ENCODE measurements at places on chromosomes 3 and 15.

GRCh38 chr15:92896561-92896960, 3.6 kb upstream of the CHD2 start:
- no peak for DNase-seq

DNA sequence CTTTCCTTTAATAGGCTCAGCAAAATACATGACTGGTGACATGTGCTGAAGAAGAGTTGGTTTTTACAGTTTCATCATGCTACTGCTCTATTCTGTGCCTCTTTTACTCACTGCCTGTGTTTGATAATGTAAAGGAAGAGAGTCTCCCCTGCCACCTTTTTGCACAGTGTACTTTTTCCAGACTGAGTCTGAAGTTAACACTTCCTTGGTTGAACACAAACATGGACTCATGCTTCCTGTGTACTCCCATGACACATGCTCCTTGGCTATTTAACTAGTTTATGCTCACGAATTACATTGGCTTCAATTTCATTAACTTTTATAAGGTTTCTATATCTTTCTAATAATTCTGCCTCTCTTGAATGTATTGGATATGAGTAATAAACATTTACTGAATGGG, 396.1 kb downstream of the VGLL3 start:
- no peak for DNase-seq

DNA sequence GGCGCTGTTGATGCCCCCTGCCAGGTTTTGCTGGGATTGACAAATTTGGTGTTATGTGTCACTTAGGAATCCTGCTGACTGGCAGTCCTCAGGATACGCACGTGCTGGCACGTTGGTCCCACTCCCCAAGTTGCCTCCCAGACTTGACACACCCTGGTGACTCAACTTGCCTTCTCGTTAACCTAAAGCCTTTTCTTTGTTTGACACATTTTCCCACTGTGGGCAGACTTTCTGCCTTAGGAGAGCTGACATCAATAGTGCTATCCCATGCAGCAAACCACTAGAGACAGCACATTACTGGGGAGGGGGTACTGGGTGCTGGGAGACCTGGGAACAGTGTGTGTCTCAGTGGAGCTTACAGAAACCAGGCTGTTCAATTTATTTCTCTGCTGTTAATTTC, 104.3 kb downstream of the OXNAD1 start:
- no peak for DNase-seq

GRCh38 chr15:80932989-80933388, 56.6 kb downstream of the MESD start:
- no peak for DNase-seq

GRCh38 chr3:133464573-133464972, 64.7 kb downstream of the BFSP2 start:
- peak; percentile 44 for DNase-seq

- no peak for DNase-seq
Measured at GRCh38 chr3:49411535-49411967, 225 bp downstream of the RHOA start.

- no peak for DNase-seq
Measured at GRCh38 chr15:69673291-69673881, 220.8 kb downstream of the RPLP1 start.

GRCh38 chr3:23810343-23811184, 4.8 kb downstream of the UBE2E1 start:
- DNase-seq, result no peak

GRCh38 chr15:40499931-40500330, 29.1 kb downstream of the CHST14 start:
- no peak for DNase-seq

- DNase-seq, result peak; percentile 31
Measured at GRCh38 chr3:58177747-58178527, 32.8 kb downstream of the DNASE1L3 start.

- DNase-seq, result no peak
Measured at GRCh38 chr15:79023546-79023890, 67.1 kb downstream of the RASGRF1 start.

- no peak for DNase-seq
Measured at GRCh38 chr15:66857694-66858093, 155.7 kb downstream of the SMAD6 start.

DNA sequence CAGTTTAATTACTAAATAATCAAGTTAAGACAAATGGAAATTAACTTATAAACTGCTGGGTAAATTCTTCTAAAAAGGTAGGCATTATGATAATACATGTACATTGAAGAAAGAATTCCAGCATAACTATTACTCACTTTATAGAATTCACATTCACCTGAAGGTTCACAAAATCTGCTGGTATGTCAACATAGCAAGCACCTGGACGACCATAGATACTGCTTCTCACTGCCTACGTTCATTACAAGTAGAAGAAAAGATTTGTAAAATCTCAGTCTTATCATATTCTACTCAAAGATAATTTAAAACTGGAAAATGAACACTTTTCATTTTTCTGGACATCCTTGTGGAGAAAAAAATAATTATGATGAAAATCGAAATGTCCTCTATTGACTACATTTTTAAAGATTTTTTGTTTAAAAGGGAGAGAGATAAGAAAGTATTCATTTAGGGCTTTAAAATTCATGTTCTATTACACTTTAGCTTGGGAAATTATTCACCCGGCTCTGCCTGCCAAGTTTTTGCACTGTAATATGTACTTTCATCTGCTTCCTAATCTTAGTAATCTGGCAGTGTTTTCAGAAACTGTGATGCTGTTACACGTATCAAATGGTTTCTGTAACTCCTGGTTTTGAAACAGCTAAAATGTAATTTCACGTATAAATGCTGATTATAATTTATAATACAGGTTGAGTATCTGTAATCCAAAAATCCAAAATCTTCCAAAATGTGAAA, 16.1 kb downstream of the HACL1 start:
- no peak for DNase-seq

DNA sequence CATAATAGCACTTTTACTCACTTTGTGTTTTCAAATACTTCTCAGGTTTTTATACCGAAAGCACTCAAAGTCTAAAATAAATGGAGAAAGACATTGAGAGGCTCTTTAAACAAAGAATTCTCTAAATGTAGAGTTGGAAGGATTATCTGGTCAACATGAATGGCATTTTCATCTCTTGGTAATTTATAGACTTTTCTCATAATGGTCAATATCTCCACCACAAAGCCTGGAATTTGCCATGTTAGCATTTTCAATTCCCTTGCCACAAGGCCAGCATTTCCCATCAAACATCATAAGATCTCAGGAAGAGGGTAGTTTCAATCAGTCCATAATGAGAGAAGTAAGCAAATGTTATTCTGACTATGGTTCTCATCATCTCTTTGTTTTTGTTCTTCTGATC, 293.0 kb downstream of the CADM2 start:
- DNase-seq, result no peak

GRCh38 chr3:141933421-141934300, 57.2 kb downstream of the ATP1B3 start:
- no peak for DNase-seq

DNA sequence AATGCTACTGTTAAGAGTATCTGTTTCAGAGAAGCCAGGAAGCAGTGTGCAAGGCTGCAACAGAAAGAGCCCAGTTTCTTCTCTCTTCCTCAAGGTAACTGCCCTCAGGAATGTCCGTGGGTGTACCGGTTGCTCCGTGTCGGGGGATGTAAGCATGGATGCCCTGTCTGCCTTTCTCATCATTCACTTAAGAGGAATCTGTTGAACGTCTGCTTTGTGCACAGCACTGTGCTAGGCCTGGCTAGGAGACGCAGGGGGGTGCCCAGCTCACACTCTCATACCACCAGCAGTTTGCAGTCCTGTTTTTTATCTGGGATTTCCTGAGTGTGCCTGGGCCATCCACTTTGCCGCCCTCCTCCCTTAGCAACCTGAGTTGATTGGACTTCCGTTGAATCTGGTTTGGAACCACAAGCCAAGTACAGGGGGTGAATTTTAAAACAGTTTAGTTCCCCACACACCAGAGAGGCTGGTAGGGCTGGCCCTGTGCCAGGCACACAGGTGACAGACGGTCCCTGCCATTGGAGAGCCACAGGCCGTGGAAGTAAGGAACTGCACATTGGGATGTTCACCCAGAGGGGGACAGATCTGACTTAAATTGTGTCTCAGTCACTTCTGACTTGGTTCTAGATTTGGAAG, 11.2 kb downstream of the BOC start:
- DNase-seq, result no peak

DNA sequence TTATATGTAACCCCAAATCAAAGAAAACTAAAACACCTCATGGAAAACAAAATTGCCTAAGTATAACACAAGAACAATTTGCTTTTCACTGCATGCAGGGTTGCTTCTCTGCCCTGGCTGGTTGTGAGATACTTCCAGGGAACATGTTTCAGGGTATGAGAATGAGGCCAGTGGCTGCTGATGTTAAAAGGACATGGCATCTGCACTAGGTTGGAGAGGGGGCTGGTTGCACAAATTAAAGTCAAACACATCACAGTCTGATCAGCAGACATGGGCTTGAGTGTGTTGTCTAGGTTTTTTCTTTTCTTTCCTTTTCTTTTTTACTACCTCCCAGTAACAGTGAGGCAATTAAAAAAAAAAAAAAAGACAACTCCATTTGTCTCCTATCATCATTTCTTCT, 374.9 kb downstream of the MCTP2 start:
- DNase-seq, result no peak

GRCh38 chr3:24379936-24380335, 114.7 kb downstream of the THRB start:
- no peak for DNase-seq

- no peak for DNase-seq
Measured at GRCh38 chr3:69948246-69948862, 51.2 kb upstream of the SAMMSON start.

DNA sequence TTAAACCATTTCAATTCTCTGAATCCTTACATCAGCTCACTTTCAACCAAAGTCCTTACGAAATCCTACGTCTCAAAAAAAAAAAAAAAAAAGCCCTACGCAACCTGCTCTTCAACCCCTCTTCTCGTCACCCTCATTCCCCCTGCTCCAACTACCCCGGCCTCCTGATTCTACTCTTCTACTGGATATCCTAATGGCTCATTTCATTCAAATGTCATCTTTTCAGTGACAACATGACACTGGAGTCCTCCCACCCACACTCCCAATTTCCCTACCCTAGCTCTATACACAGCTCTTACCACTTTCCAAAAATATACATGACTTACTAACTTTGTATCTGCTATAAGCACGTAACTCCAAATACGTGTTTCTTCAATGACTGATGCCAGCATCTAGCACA, 11.5 kb downstream of the UBP1 start:
- no peak for DNase-seq

GRCh38 chr3:123025642-123026521, 1.7 kb downstream of the SEMA5B start:
- DNase-seq, result no peak

GRCh38 chr15:44029940-44030568, 165.0 kb downstream of the FRMD5 start:
- no peak for DNase-seq

GRCh38 chr15:100111125-100112060, 230.4 kb downstream of the ADAMTS17 start:
- peak; percentile 64 for DNase-seq

DNA sequence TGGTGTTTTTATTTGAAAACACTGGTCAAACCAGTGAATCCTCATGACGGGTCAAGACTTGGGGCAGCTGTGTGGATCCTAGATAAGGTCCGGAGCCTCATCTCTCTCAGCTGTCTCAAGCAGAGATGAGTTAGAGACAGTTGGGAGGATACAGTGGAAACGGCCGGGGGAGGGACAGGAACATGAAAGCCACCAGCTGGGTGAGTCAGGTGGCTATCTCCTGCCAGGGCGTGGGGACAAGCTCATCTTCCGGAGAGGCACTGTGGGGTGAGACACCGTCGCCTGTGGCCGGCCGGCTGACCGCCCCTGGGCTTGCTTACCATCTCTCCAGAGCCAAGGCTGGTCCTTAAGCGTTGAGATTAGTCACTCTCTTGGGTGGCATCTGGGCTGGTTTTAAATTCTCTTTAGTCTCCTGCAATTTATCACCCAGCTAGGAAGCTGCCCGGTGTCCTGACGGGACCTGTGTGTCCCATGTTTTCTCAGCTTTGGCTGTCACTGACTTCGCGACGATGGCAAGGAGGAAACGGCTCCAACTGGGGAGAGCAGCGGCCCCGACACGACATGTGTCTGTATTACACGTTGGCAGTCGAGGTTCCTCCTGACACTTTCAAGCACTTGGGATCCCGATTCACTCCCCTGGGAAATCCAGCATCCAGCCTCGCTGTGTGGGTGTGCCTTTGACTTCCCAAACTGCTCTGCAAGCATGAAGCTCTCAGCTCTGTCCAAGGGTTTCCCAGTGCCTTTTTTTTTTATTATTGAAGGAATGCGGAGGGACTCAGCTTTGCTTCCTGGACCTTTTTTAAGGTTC, 7.5 kb downstream of the ST8SIA2 start:
- DNase-seq, result no peak

DNA sequence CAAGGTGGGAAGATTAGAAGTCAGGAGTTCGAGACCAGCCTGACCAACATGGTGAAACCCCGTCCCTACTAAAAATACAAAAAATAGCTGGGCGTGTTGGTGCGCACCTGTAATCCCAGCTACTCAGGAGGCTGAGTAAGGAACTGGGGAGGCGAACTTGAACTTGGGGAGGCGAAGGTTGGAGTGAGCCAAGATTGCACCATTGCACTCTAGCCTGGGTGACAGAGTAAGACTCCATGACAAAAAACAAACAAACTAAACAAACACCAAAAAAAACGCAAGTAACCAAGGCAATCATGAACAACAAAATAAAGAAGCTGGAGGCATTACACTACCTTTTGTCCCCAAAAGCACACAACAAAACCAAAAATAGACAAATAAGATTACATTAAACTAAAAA, 547.3 kb upstream of the GBE1 start:
- no peak for DNase-seq

DNA sequence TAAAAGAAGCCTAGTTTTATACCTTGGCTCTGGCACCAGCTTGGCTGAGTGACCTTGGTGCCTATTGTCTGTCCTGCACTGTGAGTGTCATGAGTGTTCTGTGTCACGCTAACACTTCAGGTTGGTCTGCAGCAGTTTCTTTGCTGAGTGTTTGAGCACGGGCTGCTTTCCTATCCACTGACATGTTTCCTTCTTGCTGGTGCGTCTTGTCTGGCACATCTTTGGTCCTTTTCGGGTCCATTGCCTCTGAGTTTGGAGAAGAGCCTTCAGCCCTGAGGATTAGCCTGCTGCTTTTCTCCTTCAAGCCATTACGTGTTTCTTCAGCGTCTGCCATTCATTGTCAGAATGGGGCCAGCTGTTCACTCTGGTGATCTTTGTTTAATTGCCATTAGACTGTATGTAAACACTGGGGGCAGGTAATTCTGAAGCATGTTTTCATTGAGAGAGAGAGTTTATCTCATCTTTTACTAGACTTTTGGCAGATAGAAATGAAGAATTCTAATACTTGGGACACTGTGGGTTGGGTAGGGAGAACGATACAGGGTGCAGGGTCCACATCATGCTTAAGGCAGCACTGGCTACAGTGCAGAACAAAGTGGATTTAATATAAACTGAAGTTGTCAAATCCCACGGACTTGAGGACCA, 55.5 kb downstream of the LRRC28 start:
- no peak for DNase-seq

All from RCC 7860 (cell line).